CD4-positive, alpha-beta T cell treated with Interleukin-15 for 4 hours (primary cell): ENCODE measurements at places on chromosomes 3 and 15.

DNA sequence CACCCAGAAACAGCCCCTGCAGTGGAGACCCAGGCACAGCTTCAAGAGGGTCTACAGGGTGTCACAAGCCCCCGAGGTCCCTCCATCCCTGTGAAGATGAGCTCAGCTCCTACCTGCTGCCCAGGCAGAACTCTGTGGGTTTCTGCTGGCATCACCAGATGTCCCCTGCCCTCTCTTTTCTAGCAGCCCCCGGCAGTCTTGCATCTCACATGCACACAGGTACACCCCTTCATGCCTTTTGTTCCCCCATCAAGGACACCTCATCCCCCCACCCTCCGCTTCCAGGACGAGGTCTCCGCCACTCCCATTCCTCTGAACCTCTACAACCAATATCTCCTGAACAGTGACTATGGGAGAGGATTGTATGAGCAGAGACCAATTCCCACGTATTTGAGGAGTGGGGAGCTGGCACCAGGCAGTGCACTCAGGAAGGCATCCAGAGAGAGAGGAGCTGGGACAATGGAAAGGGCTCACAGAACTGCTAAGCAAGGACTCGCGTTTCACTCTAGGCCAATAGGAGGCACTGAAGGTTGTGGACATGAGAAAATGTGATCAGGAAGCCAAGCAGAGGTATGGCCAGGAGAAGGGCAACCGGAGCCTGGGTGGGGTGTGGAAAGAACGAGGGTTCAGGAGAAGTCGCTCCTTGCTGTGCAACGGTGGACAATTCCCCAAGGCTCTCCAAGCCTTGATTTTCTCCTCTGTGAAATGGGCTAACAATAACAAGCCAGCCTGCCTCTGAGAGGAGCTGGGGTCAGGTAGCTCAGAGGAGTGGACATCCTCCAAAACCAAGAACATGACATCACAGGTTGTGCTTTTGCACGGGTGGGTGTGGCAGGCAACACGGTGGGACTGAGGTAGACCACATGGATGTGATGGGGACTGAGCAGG is 115.2 kb downstream of the CHSY1 start:
- DNase-seq, result no peak

- DNase-seq, result no peak
Measured at GRCh38 chr15:52579852-52580251, 11.0 kb upstream of the ARPP19 start.

- no peak for DNase-seq
Measured at GRCh38 chr3:108736821-108737220, 20.4 kb downstream of the RETNLB start.

DNA sequence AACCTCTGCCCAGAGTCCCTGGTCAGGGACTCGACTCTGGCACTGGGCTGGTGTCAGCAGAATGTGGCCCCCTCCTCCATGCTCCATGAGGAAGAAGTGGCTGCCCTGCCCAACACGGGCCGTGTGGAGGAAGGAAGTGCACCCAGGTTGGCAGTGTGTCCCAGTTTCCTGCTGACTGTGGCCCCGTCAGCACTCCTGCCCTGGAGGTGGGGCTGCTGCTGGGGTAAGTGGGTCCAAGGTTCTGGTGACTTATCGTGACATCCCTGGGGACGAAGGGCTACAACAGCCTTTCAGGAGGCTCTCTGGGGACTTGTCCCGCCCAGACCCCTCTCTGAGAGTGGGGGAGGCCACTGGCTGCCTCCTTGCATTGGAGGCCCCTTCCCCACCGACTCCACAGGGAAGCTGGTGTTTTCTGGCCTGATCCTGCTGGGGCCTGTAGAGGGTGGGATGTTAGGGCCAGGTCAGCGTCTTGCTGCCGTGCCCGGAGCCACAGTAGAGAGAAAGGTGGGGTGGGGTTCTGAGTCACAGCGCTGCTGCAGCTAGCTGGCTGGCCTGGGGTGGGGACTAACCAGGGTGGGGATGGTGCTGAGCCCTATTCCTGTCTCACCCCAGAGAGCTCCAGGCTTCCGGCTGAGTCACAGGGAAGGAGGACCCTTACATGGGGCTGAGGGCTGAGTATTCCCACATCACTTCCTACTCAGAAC is 10.5 kb downstream of the SEMA4B start:
- DNase-seq, result no peak

GRCh38 chr15:88118035-88118434 is 138.5 kb downstream of the NTRK3 start:
- no peak for DNase-seq
